ENCODE measurements at places on chromosomes 1 and 21.
A peak's percentile ranks its signal among the peaks of the same experiment; 100 is the strongest.

DNA sequence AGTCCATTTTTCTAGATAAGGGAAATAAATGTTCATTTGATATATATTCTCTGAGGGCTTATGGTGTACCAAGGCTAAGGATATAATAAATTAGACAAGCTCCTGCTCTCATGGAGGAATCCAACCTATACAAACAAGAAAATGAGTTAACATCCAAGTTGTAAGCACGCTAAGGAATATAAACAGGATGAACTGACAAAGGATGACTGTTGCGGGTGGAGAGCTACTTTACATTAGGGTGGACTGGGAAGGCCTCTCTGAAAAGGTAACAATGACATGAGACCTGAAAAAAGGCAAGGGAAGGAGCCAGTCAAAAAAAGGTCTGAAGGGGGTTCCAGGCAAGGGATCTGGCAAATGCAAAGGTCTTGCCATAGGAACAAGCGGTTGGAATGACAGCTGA is 3.1 kb downstream of the BCAR3 start:
- no peak for DNase-seq

DNA sequence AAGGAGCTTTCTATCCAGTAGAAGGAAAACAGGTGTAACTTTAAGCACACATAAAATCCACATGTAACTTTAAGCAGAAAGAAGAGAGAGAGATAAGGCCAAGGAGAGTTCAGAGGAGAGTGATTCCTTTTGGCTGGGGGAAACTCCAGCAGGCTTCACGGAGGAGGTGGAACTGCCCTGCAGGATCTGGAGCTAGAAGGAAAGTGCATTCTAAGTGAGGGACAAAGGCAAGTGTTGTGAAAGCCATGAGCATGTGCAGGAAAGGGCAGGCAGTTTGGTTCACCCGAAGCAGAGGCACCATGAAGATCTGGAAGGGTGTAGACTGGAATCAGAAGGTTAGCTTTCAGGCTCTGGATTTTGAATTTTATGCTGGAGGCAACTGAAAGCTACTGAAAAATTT is 46.3 kb downstream of the GADD45A start:
- no peak for DNase-seq

- no peak for DNase-seq
Observed at GRCh38 chr1:97308131-97308530, 586.5 kb downstream of the PTBP2 start.

GRCh38 chr1:54795356-54795665 is 5.8 kb downstream of the TTC22 start:
- DNase-seq, result no peak

DNA sequence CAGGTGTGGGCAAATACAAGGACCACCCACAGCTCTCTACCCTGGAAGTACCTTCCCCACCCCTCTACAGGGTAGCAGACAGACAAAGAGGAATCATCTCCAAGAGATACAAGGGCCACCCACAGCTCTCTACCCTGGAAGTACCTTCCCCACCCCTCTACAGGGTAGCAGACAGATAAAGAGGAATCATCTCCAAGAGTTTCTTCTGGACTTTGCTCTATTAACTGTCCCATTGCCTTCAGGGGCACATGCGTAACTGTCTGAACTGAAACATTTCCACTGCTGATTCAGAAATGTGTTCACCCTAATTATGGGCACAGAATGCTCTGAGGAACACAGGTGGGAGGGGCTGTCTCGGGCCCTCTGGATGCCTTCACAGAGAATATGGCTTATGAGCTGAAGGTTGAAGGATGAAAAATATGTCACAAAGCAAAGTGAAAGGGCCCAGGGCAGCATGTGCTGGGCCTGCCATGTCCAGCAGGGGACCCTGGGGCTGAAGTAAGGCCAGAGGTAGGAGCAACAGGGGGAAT is 43.9 kb downstream of the ZNF281 start:
- no peak for DNase-seq

DNA sequence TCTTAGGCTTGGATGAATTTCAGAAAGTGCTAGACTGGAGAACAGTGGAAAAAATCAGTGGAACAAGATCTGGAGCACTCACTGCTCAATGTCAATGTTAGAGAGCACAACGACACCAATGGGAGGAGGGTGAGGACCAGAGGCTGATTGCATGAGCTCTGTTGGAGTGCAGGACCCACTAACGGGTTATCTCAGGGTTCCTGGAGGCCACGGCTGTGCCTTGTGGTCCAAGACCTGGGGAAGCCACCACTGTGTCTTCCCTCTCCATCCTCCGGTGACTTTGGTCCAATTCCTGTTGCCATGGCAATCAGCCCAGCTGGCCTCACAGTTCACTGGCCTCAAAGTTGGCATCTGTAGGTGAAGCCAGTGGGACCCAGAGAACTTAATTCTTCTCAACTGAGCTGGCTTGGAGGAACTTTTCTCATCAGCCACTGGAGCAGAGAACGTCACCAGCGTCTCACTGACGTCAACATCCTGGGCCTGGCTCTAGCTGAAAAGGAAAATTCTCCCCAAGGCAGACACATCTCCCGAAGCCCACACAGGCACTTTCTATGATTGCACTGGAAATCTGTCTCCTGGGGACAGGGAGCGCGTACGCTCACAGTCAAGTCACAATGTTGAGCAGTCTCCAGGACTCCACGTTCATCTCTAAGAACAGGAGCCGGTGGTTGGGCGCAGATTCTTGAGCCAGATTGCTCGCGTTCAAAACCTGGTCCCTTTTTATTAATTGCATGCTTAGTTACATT is 21.9 kb upstream of the GPR157 start:
- DNase-seq, result no peak

GRCh38 chr1:81804312-81804711 is 3.6 kb downstream of the ADGRL2 start:
- no peak for DNase-seq

DNA sequence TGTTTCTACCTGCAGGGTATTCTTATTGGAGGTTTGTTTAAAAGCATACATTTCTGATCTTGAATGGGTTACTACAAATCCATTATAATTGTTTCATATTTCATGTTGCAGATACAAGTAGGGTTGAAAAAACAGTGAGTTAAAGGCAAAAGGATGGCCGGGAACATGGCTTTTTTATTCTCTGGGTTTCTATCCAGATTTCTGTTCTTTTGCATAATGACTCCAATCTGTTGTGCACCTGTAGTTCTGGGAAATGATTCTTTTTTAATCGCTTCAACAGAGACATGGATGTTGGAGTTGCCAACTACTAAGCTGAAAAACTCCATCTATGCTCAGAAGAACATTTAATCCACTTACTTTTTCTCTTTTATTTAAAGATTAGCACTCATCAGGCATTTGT is 2.7 kb upstream of the ADAMTS1 start:
- peak; percentile 6 for DNase-seq

- no peak for DNase-seq
Observed at GRCh38 chr1:208332774-208333126, 88.6 kb upstream of the PLXNA2 start.

- no peak for DNase-seq
Observed at GRCh38 chr1:7220007-7220406, 434.8 kb downstream of the CAMTA1 start.

DNA sequence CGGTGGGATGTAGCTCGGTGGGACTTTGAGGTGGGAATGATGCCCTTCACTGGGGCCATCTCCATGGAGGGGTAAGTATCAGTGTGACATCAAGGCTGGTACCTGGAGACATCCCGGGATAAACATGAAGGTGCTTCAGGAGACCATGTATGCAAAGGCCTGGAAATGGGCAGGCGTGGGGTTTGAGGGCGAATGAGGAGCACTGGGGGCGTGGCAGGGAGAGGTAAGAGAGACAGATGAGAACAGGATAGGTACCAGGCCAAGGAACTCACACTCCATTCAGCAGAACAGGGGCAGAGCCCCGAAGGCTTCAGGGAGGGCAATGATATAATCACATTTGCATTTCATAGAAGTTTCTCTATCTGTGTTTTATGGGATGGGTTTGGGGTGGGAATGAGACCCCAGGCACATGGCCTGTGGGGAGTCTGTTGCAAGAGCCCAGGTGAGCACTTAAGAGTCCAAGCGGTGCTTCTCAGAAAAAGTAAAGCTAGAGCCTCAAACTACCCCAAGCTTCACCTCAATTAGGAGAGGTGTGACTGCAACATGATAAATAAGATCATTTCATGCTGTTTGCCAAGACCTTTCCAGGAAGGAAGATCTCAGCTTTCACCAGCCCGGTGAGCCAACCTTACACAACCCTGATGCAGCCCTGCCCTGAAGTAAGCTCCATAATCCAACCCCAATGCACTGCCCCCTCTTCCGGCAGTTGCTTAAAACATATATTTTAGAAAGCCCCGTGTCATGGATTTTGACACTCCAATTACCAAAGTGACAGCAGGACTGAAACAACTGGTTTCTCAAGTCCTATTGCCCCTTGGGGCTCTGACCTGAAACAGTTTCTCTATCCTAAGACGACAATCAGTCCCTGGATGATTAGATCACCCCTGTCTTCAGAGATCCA is 7.4 kb downstream of the S100A9 start:
- no peak for DNase-seq

- DNase-seq, result no peak
Observed at GRCh38 chr1:14970115-14970798, 183.3 kb upstream of the TMEM51 start.

- no peak for DNase-seq
Observed at GRCh38 chr1:154843636-154844296, 26.3 kb downstream of the KCNN3 start.

DNA sequence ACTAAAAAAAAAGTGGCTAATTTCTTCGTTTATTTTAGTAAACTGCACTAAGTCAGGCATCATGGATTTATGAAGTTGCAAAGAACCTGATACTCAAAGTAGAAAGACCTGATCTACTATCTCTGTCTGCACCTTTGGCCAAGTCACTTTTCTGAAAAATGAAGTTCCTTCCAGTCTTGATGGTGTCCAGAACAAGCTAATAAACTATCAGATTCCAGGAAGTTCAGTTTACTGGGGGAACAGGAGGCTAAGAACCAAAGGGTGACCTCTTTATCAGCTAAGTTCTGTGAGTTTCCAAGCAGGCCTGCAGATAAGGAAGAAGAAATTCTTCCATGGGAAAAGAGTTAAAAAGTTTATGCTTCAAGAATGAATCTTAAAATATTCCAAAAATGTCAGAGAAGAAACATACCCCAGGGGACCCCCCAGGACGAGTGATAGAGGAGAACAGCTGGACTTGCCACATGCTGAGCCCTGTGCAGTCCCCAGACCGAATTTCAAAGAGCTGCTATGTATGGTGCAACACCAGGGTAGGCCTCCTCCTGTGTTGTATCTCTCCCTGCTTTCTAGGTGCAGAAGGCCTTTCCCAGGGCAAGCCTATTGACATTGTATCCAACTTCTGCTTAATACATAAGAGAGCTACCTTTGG is 72.8 kb upstream of the FGGY start:
- no peak for DNase-seq

GRCh38 chr1:74531796-74532195 is 19.4 kb upstream of the LRRC53 start:
- no peak for DNase-seq

DNA sequence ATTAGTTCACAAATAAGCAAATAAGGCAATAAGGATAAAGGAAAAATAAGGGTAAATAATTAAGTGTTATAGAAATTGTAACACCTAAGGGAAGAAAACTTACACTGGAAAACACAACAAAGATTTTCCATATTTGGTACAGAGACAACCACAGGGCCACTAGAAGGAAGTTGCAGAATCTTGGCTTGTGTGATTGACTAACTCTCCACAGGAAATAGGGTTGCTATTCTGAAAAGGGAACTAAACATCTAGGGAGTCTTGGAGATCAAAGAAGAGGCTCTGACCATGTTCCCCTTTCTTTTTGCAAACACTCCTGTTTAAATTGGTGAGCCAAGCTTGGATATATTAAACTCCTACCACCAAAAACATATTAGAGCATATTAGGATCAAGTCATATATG is 59.1 kb downstream of the APCS start:
- DNase-seq, result no peak

- no peak for DNase-seq
Observed at GRCh38 chr1:8016895-8017241, 9.2 kb downstream of the ERRFI1 start.

DNA sequence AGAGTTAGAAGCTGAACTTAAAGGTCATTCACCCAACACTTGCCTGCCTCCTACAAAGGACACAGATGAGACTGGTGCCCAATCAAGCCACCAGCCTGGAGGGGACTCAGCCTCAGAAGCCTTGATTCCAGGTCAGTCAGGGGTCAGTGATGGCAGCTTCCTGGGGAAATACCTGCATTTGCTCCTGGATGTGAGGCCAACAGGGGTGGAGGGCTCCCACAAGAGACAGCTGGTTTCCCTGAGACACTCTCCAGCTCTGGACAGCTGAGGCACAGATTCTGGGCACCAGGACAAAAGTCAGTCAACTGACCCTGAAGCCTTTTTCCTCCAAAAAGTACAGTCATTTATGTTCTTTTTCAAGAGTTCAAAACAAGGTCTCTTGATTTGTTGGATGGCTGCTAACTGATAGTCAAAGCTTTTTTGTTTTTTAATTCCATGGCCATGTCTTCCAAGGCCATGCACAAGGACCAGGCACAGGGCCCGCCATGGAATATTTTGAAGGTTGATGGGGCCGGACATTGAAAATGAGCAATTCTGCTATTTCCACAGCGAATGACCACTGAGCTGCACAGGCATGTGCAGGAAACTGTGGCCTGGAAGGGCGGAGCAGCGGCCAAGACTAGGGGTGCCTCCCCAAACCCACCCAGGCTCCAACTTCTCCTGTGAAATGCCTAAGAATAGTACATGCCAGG is 1.8 kb downstream of the C2CD2 start:
- DNase-seq, result no peak

DNA sequence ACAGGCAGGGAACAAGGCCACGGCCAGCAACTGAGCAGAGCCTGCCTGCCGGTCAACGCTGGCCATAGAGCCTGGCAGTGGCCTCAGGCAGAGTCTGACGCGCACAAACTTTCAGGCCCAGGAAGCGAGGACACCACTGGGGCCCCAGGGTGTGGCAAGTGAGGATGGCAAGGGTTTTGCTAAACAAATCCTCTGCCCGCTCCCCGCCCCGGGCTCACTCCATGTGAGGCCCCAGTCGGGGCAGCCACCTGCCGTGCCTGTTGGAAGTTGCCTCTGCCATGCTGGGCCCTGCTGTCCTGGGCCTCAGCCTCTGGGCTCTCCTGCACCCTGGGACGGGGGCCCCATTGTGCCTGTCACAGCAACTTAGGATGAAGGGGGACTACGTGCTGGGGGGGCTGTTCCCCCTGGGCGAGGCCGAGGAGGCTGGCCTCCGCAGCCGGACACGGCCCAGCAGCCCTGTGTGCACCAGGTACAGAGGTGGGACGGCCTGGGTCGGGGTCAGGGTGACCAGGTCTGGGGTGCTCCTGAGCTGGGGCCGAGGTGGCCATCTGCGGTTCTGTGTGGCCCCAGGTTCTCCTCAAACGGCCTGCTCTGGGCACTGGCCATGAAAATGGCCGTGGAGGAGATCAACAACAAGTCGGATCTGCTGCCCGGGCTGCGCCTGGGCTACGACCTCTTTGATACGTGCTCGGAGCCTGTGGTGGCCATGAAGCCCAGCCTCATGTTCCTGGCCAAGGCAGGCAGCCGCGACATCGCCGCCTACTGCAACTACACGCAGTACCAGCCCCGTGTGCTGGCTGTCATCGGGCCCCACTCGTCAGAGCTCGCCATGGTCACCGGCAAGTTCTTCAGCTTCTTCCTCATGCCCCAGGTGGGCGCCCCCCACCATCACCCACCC is at the start of gene TAS1R3:
Gene TAS1R3 (plus strand): TSS at position 213 of the 898 bp plus-strand sequence. CDS start 66 bp downstream, at position 279.
- DNase-seq, result no peak
